ENCODE measurements at places on chromosomes 6 and 20. TPM values are rescaled to one million over a fixed set of nuclear protein-coding genes. Genes with fewer than 3 reads are reported as not detected.

Gene SLC17A5
- 41.5 TPM for total RNA-seq

GRCh38 chr6:37309046-37309445 is 44.7 kb upstream of the RNF8 start:
- no peak for DNase-seq
- no peak overlapping the region for H3K4me3 ChIP-seq
- no peak overlapping the region for H3K27ac ChIP-seq
- no peaks in the 10 kb centered on the region for H3K36me3 ChIP-seq

- no peaks in the 10 kb centered on the region for H3K27me3 ChIP-seq
- DNase-seq: peak; percentile 80
- peak overlapping the region; percentile 31 for H3K27ac ChIP-seq
- H3K4me3 ChIP-seq: no peak overlapping the region
- no peaks in the 10 kb centered on the region for H3K4me1 ChIP-seq
Measured at GRCh38 chr6:47595785-47596184, 102.6 kb upstream of the ADGRF4 start.

Gene SEL1L2
- total RNA-seq: not detected

DNA sequence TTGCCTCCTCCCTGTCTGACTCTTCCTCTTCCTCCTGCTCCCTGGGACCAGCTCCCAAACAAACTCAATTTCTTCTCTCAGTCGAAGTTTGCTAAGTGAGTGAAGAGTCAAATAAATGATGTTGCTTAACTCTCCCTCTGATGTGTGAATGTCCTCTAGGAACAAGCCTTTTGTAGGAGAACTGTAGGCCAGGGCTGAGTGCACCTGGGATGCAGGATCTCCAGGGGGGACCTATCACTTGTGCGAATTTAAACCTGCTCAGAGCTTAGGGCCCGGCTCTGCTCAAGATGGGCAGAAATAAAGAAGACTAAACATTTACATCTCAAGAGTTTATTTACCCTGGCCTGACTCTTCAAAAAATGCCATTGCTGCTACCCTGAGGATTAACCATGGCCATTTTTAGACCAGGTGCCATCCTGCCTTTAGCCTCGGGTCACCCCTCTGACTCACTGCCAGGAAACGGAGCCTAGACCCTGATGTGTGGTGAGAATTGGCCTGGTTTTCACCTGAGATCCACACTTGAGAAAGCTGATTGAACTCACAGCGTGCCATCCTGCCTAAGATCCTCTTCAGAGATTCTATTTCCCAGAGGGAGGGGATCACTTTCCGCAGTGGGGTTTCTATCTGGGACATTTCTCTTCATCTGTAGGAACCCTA is 63.6 kb upstream of the CD93 start:
- no peak overlapping the region for H3K4me3 ChIP-seq
- no peaks in the 10 kb centered on the region for H3K27me3 ChIP-seq
- no peaks in the 10 kb centered on the region for H3K4me1 ChIP-seq

- DNase-seq: peak; percentile 37
- peak overlapping the region; percentile 83 for H3K27ac ChIP-seq
- H3K4me3 ChIP-seq: peak overlapping the region; percentile 74
- H3K4me1 ChIP-seq: no peaks in the 10 kb centered on the region
- H3K27me3 ChIP-seq: no peaks in the 10 kb centered on the region
Measured at GRCh38 chr6:25278261-25278913, 787 bp upstream of the CARMIL1 start.

DNA sequence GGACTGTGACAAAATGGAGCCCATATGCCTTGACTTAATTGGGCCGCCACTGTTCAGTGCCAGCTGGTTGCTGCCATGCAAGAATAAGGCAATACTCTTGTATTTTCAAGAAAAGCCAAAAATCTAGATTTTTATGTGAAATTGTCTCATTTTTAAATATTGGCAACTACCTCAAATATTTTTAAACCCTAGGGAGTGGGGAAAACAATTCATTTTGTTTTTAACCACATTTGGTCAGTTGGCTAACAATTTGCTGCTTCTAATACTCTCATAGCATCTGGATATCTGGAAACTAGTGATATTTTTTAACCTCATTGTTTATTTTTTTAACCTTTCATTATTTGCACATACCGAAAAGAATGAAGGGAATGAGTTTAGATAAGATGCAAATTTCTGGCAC is 91.0 kb downstream of the EYA2 start:
- H3K36me3 ChIP-seq: no peaks in the 10 kb centered on the region
- no peaks in the 10 kb centered on the region for H3K27me3 ChIP-seq
- H3K4me1 ChIP-seq: peaks cover 1% of the 10 kb centered on the region
- no peak for DNase-seq
